ENCODE measurements at places on chromosomes 5 and 9.
A peak's percentile ranks its signal among the peaks of the same experiment; 100 is the strongest.

GRCh38 chr5:168592014-168592368 is 12.8 kb upstream of the PANK3 start:
- no peak for DNase-seq

GRCh38 chr9:127557466-127557869 is 54.6 kb upstream of the STXBP1 start:
- DNase-seq, result no peak

GRCh38 chr9:93020771-93021670 is 37.5 kb upstream of the SUSD3 start:
- no peak for DNase-seq

GRCh38 chr5:157236423-157236822 is 29.5 kb upstream of the CYFIP2 start:
- no peak for DNase-seq

GRCh38 chr9:17625644-17626388 is 47.0 kb downstream of the SH3GL2 start:
- DNase-seq, result no peak

DNA sequence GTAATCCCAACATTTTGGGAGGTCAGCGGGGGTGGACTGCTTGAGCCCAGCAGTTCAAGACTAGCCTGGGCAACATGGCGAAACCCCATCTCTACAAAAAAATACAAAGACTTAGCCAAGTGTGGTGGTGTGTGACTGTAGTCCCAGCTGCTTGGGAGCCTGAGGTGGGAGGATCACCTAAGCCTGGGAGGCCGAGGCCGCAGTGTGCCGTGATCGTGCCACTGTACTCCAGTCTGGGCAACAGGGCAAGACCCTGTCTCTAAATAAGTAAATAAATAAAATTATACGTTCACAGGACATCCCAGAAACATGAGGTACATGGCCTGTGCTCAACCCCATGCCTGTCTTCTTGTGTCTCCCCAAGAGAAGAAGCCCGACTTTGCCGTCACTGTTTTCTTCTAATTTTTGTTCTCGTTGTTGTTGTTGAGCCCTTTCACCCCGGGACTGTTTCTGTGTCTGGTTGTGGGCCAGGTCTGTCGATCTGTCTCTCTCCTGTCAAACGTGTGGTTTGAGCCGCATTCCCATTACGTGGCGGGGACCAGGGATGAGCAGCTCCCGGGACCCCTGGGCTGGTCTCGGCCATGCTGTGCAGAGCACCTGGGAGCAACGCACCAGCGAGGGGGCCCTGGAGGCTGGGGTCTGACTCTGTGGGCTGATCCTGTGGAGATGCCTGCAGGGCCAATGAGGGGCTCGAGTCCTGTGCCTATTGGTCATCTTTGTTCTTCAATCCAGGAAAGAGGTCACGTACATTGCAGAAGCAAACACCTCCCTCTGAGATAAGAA is 32.2 kb downstream of the NACC2 start:
- no peak for DNase-seq

DNA sequence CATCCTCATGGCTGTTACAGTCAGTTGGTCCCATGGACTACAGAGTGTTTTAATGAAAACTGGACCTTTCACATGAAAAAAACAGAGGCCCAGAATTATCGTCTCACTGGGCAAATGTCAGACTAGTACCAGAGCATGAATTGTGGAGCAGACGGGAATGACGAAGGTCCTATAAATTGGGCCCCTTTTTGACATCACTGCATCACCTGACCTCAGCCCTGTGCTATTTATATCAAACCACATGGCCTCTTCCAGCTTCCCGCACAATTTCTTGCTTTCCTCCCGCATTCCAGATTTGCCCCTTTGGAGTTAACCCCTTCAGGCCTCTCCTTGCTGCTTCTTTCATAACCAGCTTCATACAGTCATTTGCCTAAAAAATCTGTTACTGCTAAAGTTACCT is 301.7 kb downstream of the ATPSCKMT start:
- DNase-seq, result no peak

DNA sequence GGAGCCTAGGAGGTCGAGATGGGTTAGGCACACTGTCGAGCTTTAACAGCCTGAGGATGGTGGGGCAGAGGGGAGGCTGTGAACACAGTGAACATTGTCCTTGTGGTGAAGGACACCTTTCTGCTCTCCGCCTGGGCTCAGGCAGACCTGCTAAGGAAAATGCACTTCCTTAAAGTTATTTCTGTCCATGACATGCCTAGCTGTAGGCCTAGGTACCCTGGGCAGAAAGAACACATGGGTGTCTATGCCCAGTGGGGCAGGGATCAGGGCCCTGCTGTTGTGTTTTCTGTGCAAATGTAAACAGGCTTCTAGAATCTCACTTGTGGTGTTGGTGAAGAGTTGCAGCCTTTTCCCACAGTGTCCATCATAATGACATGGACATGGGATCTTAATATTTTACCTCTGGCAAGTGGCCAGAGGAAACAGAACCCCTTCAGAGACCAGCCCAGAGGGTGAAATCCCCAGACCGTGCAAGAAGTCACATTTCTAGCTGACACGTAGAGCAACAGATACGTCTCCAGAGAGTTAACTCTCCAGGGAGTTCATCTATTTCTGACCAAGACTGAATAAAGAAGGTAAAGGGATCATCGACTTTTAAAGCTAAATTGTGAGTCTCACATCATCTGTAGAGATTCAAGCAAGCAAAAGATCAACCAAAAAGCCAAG is 79.2 kb downstream of the C9orf152 start:
- DNase-seq, result no peak

GRCh38 chr5:9707732-9708462 is 77.7 kb upstream of the TAS2R1 start:
- DNase-seq, result no peak

DNA sequence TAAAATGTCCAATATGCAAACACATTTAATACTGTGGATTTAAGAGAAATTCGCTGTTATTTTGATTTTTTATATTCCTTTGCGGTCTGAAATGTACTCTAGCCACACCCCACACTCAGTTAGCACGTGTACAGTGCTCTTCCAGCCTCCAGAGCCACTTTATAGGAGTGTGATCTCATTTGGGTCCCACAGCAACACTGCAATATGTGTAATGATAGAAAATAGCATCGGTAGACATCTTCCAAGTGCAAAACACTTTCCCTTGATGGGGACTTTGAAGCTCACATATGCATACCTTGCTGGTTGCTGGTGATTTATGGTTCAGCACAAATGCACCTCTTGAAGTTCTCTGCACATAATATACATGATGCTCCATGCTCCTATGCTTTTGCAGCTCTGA is 148.3 kb downstream of the GAS1 start:
- DNase-seq, result no peak

- DNase-seq, result no peak
These were observed 77.5 kb upstream of the SPINK5 start for GRCh38 chr5:147986134-147986757.

- no peak for DNase-seq
These were observed 563.9 kb downstream of the HTR1A start for GRCh38 chr5:63398346-63398745.

DNA sequence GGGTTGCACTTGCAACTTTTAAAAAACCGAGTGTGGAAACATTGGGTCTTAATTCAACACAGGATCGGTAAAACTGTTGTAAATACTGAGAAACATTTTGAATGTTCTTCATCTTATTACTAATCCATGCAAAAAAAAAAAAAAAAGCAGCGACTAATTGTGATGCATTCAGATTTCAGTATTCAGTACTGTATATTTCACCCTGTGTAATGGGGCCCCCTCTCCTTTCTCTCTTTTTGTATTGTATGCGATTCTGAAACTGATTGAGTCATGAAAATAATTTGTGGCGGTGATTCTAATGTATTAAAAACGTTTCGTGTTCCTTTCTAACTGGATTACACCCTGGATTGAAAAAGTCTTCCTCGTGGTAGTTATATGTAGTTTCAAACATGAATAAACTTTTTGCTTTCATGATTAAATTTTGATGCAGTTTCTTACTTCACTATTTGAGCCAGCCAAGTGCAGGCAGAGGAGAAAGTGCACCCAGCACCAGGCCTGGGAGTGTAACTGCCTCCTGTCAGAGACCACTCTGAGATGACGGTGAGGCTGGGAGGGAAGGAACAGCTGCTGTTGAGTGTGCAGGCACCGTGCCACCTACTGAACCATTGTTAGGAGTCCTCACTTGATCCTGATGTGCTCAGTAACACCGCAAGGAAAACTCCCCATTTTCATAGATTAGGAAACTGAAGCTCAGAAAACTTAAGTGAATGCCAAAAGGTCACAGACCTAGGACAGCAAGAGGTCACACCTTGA is 220.0 kb downstream of the PBX3 start:
- DNase-seq, result no peak

GRCh38 chr5:103414604-103415003 is 148.0 kb downstream of the NUDT12 start:
- no peak for DNase-seq

DNA sequence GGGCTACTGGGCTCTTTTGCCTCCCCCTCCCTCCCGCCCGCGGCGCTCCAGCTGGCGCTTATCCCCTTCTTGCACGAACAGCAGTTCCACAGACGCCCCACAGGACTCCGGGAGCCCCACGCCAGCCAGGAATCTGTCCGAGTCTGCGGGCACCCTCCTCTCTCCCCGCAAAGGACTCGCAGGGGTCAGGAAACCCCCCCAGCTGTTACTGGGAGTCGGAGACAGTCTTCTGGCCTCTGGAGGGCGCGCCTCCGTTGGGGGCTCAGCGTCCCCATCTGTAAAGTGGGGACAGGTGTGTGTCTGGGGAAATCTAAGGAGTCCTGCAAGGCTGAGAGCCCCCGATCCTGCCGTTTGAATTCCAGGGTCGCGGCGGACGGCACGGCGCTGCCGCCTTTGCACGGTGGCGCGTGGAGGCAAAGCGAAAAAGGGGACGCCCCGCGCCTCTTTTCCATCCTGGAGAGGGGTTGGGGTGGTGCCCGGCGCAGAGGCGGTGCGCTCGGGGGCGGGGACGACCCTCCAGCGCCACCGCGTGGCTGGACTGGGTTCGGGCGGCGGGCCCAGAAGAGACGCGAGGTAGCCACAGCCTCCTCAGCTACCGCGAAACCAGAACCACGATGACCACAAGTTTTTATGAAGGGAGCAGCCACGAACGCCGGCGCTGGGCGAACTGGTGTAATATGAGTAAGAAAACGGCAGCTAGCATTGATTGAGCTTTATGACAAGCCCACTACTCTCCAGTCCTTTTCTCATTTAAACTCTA is 2.8 kb upstream of the CCIN start:
- DNase-seq, result peak; percentile 68

DNA sequence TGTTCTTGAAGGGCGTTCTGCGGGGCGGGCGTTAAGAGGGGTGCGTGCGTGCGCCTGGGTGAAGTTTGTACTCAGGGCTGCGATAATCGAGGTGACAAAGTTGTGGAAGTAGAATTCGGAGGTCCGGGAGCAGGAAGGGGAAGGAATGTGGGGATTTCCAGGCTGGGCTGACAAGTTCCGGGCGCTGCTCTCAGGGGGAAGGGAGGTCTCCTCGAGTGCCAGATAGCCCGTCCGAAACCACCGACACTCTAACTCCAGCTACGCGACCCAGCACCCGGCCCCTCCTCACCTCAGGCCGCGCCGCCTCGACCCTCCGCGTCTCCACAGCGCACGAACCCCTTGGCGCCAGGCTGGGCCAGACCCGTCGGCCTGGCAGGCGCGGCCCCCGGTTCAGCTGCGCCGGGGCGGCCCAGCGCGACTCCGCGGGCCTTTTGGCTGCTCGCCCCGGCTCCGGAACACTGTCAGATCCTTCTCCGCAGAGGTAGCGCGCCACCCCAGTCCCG is at the start of gene IL6ST:
IL6ST (minus strand) TSS at position 469 of the 503 bp plus-strand sequence. CDS start 18,685 bp downstream, outside the sequence.
- DNase-seq, result no peak

DNA sequence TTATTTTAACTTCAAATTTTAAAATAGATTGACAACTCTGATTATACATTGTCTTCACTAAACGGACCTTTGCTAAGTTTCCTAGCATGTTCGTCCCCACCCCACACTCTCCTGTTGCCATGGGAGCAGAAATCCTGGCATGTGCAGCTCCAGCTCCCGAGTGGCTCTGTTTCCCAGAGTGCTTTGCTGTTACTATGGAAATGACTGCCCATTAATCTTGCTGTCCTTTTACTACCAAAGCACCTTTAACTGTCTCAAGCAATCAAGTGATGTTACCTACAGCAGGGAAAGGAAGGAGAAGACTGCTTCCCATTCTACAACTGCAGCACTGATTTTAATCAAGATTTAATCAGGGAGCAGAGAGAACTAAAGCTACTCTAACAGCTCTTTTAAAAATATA is 212.0 kb upstream of the KIF2A start:
- DNase-seq, result no peak

DNA sequence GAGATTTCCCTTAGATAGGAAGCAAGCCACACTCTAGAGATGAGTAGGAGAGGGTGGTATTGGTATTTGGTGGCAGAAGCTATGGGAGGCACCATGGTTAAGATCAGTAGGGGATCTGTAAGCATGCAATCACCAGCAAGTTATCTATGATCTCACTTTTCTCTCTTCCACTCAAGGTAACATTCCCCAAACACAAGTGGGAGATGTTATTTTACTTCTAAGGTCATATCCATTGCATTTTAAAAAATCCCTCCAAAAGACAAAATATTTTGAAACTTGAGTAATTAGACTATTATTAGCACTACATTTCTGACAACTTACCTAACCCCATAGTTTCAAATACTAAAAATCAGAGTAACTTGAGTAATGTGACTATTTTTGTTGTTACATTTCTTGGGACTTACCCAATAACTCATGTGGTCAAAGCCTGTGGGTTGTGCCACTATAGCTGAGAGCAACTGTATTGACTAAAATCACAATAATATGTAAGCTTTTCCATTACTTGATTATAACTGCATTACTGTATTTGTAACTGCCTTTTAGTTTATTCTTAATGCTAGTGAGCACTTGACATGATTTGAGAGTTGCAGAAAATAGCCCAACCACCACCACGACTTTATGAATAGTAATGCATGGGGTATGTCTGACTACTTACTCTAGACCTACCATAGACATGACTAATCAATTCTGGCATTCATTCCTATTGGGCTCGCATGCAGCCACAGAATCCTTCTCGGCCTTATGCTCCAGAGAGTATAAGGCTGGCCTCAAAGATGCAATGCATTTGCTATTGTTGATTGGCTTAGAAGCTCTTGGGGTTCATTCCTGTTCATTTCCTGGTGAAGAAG is 264.7 kb downstream of the TRIM32 start:
- DNase-seq, result no peak

DNA sequence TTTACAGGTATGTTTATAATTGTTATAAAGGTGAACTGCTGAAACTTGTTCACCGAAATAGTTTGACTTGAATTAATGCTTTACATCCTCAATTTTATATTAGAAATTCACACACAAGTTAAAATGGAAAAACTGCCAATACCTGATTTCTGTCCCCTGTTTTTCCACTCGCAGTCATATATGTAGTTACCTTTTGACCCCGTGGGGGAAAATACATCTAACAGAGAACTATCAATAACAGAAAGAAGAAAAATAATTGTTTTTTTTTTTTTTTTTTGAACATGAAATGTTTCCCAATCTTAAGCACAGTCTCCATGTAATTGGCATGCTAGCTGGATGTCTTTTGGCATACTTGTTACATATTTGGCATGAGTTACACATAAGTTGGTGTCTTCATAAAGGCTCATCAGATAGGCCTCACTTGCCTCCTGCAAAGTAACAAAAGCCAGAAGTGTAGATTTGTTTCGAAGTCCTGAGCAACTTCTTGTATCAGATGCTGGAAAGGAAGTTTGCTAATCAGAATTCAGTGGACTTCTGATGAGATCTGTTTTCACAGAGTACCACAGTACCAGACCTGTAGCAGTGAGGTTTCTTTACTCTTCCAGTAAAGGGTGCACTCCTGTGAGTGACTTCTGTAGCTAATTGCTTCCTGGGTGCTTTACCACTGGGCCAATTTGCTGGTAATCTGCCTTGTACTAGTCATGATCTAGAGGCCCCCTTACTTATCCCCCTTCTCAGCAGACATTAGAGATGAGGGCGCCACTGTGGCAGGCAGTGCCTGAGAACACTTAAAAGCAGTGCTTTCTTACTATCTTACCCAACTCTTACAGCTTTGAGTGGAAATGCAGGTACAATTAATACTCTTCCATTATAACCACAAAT is 36.2 kb upstream of the CXXC5 start:
- no peak for DNase-seq

Data from HS-27A (cell line).